GM13976 (cell line): ENCODE measurements at places on chromosomes 12 and 14.

DNA sequence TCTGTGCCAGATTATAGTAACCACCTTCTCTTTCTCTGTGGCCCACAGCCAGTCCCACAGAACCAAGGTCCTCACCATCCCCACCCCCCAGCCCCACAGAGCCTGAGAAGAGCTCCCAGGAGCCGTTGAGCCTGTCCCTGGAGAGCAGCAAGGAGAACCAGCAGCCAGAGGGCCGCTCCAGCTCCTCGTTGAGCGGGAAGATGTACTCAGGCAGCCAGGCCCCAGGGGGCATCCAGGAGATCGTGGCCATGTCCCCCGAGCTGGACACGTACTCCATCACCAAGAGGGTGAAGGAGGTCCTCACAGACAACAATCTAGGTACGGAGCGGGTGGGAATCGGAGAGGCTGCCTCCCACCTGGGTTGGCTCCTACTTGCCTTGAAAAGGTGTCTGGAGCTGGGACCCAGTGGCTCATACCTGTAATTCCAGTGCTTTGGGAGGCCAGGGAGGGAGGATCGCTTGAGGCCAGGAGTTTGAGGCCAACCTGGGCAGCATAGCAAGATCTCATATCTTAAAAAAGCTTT lies 34.4 kb downstream of the PHETA1 start:
- DNase-seq = no peak

- no peak for DNase-seq
Measured at GRCh38 chr14:105143451-105144025, 25.0 kb downstream of the JAG2 start.

DNA sequence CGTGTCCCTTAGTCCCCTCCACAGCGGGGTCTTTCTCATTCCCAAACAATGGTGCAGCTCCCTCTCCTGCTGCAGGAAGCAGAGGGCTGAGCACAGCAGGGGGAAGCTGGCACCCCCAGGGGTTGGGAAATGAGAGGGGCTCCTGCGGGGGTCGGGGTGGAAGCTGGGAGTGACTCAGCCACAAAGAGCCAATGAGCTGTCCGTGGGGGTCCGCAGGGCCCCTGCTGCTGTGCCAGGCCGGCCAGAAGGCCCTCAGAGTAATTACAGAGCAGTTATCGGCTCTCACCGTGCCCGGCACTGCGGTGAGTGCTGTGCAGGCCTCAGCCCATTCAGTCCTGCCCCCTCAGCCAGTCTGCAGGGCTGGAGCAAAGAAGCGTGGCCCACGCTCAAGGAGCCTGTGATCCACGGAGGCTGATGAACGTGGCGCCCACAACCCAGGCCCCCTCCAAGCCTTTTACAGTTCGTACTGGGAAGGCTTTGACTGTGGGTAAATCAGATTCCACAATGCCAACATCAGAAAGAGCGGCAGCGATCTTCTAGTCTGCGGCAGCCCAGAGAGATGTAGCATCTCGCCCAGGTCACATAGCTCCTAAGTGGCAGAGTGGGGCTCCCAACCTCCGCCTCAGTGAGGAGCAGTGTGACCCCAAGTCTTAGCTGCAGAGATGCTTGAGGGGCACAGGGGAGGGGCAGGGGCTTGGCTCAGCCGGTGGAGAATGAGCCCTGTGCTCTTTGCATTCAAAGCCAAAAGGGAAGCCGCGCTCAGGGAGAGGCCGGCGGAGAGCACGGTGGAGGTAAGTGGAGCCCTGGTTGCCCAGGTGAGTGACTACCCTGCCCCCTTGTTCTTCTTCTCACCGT lies 43.4 kb downstream of the SLC6A12 start:
- no peak for DNase-seq

DNA sequence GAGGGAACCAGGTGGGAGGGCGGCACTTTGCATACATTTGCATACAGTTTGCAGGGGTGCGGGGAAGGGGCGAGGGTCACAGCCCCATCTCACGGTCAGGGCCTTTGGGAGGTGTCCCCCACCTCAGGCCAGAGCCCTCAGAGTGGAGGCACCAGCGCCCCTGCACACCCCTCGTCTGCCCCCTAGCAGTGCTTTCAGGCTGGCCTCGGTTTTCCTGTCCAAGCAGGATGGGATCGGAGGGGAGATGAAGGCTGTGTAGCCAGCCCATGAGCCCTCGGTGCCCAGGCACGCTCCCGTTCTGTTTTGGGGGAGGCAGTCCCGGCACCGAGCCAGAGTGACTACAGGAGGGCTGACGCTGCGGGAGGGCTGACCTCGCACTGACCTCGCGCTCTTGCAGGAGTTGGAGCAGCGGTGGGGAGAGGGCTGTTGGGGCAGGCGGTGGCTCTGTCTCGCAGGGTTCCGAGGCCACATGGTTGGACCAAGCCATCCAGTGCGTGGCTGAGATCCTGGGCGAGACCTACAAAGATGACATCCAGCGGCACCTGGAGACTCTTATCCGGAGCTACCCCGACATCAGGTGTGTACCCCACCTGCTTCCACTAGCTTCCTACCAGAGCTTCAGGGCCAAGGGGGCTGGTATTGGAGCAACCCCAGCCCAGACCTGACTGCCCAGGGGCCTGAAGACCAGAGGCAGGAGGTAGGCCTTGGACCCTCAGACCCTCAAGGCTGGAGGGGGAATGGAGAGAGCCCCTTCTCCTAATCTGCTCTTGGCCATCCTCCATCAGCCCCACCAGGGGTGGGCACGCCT lies 13.6 kb downstream of the EXOC3L4 start:
- DNase-seq = no peak

DNA sequence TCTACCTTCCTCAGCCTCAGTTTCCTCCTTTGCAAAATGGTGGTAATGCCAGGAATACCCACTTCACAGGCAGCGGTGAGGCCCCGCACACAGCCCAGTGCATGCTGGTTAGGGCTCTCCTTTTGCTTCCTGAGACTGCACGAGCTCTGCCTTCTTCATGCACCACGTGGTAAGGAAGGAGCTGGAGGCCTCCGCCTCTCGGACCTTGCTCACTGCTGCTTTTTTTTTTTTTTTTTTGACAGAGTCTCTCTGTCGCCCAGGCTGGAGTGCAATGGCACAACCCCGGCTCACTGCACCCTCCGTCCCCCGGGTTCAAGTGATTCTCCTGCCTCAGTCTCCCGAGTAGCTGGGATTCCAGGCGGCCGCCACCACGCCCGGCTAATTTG lies 18.1 kb downstream of the TAMALIN start:
- no peak for DNase-seq

GRCh38 chr14:101462726-101463565 lies 98.3 kb upstream of the DIO3 start:
- no peak for DNase-seq

DNA sequence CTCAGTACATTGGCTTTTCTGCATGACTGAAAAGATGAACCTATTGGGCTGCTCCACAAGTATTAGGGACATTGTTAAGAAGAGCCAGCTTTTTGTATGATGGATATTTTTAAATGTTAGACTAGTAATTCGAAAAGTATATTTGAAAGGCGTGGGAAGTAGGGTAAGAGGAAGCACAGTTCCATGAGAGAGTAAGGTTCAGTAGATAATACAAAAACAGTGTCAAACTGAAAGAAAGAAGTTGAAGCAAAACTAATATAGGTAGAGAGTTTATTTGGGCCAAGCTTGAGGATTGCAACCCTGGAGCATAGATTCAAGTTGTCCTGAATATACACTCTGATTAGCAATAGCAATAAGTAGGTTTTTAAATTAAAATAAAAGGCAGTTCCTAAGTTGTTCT lies 193.9 kb downstream of the RASSF9 start:
- no peak for DNase-seq

DNA sequence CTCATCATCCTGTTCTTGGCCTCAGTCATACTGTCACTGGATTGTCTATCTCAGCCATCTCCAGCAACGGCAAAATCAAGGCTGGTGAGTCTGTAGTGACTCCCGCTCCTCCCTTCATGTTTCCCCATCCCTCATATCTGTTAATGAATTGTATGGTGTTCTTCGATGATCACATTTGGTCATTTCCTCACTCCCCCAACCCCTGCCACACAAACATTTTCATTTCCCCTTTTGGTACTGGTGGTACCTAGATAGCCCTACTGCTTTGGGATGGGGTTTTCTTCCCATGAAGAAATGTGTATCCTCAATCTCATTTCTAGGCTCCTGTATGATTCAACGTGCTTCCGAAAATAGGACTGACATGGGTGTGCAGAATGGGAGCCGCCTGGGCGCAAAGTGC lies 2.7 kb upstream of the KLHL33 start:
- DNase-seq = no peak

DNA sequence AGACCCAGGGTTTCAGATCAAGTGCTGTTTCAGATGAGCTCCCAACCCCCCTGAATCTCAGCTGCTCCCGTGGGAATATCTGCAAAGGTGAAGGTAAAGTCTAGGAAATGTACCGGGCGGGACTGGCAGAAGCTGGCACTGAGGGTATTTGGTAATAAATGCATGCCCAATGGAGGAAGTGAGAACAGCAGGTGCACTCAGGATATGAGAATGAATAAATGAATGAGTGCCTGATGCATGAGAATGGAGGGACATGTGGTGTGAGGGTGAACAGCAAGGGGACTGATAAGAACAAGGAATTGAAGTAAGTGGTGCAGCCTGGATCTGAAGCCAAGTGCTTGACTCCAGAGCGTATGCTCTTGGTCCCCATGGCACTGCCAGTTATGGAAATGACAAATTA lies 11.6 kb downstream of the RAPGEF3 start:
- peak; percentile 28 for DNase-seq

GRCh38 chr12:57231276-57232021 lies 1.9 kb downstream of the SHMT2 start:
- no peak for DNase-seq
